A172 (cell line): ENCODE measurements at places on chromosomes 3 and 15. TPM values are rescaled to one million over a fixed set of nuclear protein-coding genes. Genes with fewer than 3 reads are reported as not detected.

DNA sequence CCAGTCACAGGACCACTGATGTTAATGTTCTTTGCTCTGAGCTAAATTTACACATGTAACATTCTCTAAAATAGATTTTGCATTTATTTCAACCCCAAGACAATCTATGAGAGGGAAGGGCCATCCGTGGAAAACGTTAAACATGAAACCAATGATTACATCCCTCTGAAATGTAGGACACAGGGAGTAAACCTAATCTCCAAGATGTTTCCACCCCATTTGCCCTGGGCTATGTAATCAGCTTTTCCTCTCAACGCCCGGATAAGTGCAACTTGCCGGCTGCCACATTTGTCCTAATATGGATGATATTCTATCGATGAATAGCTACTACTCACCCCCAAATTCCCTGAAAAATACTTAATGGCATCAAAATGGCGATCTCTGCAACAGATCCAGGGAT is 6.4 kb upstream of the FMN1 start:
- no peak for DNase-seq

DNA sequence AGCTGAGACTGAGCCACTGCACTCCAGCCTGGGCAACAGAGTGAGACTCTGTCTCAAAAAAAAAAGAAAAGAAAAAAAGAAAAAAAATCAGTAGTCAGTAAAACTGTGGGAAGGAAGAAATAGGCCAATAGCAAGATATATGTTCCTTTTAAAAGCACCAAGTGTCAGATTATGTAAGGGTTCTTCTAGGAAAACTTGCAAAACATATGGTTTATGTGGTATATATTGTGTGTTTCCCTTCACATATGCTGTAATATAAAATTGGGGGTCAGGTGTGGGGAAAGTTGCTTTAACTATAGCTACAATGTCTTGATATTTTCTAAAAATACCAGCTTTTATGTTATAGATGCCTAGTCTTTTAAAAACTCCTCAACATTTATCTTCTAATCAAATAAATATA is 64.6 kb downstream of the ESYT3 start:
- DNase-seq, result no peak

DNA sequence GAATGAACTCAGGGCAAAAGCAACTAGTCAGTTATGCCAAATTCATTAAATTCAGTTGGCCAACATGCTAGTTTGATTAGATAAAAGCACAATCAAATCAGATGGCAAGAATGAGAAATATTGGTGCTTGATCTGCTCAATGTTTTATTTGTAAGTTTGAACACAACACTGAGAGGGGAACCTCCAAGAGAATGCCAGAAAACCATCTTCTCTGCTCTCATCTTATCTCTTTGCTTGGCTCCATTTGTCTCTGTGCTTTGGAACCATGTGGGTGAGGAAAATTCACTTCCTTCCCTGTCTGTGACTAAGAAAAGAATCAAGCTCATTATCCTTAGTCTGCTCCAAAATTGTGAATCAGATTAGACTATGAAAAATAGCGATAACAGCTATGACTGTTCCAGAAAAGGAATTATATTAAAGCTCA is 43.6 kb upstream of the DCBLD2 start:
- DNase-seq, result no peak

DNA sequence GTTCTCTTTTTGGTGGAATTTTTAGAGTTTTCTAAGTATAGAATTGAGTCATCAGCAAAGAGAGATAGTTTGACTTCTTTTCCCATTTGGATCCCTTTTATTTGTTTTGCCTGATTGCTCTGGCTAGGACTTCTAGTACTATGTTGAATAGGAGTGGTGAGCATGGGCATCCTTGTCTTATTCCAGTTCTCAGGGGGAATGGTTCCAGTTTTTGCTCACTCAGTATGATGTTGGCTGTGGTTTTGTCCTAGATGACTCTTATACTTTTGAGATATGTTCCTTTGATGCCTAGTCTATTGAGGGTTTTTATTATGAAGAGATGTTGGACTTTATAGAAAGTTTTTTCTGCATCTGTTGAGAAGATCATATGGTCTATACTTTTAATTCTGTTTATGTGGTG is 72.5 kb downstream of the TNFAIP8L3 start:
- no peak for DNase-seq

- no peak for DNase-seq
These were observed 74.5 kb downstream of the MYLK start for GRCh38 chr3:123809597-123809996.

GOLGA6L4 gene
- total RNA-seq, result 0.79 and 0.81 TPM in 2 replicates
